Pulmonary artery endothelial cell (primary cell): ENCODE measurements at places on chromosomes 3 and 15.

DNA sequence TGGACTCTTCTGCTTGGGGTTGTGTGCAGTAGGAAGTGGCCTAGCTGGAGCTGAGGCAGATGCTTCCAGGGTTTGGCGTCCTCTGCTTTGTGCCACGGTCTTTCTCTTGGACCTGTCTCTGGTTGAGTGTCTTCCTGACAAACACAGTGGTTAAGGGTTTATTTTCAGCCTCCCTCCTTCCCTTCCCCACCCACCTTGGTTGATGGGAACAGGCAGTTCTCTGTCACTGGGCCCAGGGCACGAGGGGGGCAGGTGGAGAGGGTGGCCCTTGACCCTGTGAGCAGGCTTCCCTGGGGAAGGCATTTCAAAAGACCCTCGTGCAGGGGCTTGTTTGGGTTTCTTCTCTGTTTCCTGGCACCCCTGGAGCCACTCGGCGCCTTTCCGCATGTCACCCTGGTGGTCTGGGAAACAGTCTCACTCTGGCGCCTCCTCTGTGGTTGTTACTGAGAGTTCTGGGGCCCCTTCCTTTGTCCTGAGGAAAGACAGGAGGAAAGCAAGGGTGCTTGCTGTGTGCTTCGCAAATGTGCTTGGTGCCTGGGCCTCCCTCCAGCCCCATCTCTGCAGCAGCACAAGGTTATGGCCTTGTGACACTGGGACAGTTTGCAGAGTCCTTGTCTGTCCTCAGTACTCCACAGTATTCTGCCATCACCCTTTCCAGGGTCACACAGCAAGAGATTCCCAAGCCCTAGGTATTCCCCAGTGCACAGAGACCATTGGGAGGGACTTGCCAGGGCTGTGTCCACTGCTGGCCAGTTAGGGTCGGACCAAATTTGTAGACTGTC is 10.3 kb upstream of the STAB1 start:
- DNase-seq: no peak

DNA sequence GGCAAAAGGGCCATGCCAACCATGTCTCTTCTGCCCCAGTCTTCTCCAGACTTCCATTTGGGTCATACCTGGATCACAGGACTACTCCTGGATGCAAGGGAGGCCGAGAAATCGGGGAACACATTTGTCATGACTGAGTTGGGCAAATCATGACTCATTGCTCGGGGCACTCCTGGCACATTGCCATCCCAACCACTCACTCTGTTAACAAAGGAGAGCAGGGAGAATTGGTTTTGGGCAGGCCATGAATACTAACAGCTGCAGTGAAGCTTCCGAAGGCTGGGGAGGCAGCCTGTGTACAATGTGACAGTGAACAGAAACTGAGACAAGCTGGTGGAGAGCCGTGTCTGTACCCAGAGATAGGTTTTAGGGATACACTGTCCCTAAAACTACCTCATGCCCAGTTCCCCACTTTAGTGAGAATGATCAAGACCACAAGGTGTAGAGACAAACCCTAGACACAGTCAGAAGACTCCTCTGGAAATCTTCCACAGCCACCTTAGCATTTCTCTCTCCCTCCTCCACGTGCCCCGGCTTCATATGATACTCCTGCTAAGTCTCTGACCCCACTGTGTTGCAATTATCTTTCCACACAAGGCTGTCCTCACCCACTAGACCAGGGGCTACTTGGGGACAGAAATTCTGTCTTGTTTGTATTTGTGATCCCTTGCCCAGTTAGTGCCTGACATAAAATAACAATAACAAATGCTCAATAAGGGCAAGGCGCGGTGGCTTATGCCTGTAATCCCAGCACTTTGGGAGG is 10.5 kb upstream of the BUB1B start:
- peak; percentile 11 for DNase-seq

- no peak for DNase-seq
Measured at GRCh38 chr3:99635348-99635747, 3.0 kb upstream of the COL8A1 start.

GRCh38 chr3:63654211-63654610 is 1.7 kb downstream of the SNTN start:
- DNase-seq: no peak

DNA sequence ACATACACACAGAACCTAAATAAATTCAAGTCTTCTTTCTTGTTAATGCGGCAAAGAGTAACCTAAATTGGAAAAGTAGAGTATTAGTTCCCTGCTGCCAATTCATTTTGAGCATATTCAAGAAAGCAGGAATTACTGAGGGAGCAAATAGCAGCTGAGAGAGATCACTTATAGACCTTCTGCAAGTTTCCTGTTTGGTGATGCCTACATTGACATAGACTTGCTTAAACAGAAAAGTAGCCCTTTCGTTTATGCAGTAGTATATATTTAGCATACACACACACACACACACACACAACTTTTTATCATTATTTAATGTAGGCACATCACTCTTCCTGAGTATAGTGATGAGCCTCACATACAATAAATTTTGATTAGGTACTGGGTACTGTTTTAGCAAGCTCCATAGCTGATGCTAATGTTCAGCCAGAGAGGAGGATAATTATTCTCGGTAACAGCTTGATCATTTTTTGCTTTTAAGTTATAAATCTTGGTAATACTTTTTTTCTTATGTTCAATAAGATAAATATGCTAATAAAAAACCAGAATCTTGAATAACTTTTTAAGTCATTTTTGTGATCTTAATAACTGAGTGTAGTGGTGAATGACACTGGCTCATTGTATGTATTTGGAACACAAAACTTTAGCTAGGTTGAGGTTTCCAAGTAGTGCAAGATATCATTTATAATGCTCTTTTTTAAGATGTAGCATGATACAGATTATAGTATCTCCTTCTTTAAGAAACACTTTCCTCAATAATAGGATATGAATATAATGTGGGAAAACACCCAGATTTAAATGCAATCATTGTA is 174.7 kb downstream of the MBNL1 start:
- DNase-seq: no peak

DNA sequence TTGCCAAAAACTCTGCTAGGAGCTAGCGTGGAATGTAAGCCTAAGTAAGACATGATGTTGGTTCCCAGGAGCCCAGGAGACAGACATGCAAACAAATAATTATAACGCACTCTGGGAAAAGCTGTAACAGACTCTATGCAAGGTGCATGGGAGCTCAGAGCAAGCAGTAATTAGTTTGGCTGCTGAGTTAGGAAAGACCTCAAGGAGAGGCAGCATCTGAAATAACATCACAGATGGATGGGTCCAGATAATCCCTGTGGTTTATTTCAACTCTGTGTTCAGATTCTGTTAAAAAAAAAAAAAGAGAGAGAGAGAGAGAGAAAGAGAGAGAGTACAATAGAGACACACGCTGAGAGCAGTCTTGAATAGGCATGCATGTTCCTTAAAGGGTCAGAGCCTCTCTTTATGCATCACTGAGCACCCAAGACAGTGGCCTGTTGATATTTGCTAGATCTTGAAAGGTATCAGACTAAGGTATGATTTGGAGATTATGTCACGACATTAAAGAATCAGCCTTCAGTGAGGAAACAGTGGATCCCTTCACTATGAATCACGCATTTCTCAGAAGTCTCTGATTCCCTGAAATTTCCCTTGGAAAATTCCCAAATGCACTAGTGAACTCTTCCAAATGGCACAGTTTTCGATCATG is 124.4 kb upstream of the LIPC start:
- DNase-seq: no peak

GRCh38 chr3:106822204-106822603 is 555.0 kb upstream of the CCDC54 start:
- no peak for DNase-seq

DNA sequence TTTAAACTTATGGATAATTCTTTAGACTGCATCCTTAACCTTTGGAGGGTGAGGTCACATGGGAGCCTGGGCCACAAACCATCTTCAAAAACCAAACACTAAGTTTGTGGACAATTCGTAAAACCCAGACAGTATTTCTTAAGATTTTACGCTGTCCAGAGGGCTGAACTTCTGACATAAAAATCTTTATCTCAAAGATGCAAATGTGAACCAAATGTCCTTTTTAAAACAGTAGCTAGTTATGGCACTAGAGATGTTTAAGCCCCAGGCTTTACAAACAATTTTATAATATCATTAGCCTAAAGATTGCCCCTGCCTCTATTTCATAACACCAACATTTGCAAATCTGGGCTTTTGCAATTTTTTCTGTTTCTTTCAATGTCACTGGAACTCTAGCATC is 287.2 kb downstream of the SATB1 start:
- DNase-seq: no peak

DNA sequence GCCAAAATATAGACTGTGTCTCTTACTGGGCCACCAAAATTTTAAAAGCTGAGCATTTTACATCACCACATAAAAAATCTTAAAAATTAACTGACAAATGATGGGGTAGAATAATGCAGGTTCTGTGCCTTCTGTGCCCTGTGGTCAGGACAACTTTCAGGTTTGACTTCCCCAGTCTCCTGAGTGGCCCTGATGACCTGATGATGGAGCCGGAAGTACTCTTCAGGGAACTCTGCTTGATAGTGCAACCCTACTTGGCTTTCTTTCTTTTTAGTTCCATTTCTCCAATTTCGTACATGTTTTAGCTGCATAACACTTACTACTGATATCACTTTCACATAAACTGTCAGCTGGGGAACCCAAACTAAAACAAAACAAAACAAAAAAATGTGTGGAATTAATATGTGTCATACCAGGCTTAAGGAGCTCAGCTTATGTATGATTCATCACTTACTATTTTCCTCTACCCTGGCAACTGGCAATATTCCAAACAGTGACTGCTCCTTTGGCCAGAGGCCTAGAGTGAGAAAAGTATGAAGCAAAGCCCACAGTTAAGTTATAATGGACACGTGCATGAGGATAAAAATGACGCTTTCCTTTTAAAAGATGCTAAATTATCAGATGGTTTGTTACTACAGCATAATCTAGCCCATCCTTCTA is 194.3 kb downstream of the BCHE start:
- peak; percentile 76 for DNase-seq

GRCh38 chr3:41362638-41363559 is 163.6 kb downstream of the CTNNB1 start:
- no peak for DNase-seq

DNA sequence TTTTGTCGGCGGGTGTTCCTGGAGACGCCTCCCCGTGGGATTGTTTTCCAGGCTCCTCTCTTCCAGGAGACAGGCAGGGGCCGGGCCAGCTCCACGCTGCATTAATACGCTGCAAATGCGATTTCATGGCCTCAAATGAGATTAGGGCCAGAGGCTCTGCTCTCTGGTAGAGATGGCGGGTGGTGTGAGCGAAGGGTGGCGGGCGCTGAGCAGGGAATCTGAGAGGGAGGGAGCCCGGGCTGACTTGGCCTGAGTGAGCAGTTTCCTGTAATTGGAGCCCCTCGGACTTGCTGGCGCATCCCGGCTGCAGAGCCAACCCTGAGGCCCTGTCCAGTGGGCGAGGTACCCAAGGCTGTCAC is 7.4 kb upstream of the CCDC33 start:
- DNase-seq: no peak

- no peak for DNase-seq
Measured at GRCh38 chr3:177610686-177611633, 413.7 kb upstream of the TBL1XR1 start.

DNA sequence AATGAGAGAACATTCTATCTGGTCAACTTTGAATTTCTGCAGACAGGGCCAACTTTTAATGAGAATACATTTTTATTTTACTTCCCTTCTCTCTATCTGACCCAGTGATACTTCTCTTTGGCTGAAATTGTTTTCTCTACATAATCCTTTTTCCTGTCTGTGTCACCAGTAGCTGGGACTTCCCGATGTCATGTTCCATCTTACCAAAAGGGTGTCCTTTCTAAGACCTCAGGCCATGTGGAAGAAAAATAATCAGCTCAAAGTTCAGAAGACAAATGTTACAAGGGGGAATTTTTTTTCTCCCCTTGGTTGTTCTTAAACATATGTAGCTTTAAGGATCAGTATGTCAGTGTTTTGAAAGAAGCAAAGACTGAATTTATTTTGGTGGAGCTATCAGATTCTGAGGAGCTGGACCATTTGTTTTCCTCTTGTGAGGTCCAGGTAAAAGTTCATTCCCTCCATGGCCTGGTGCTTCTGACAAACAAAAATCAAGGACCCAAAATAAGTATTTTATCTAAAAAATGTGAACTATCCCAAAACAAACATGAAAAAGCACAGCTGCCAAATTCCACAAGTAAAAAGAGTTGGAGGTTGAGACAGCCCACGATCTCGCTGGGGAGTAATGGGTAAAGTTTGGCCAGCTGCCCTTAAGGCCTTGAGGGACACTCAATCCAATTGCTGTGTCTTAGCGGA is 859.4 kb upstream of the NR2F2 start:
- DNase-seq: no peak

DNA sequence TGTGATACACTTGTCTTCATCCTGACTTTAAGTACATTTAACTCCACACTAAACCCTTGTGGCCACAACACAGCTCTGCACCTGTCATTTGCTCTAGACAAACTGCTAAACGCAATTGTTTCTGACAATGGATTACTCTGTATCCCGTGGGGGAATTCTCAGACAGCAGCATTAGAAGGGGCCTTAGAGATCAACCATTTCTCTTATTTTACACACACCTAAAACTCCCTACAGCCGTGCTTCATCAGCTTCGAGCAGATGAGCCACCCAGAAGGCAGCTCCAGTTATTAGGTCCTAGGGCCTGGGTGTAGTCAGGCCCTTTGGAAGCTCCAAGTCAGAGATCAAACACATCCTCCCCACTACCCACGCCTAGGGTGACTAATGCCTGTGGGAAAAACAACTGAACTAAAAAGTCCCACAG is 1.3 kb upstream of the IL12A start:
- DNase-seq: no peak

DNA sequence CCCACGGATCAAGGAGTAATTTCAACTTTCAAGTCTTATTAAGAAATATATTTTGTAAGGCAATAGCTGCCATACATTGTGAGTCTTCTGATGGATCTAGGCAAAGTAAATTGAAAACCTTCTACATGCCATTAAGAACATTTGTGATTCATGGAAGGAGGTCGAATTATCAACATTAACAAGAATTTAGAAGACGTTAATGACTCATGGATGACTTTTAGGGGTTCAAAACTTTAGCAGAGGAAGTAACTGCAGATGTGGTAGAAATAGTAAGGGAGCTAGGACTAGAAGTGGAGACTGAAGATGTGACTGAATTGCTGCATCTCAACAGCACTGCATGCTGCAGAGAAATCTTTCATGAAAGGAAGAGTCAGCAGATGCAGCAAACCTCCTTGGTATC is 48.1 kb upstream of the DCUN1D1 start:
- DNase-seq: no peak

- DNase-seq: no peak
Measured at GRCh38 chr3:164748626-164749025, 329.7 kb downstream of the SI start.

GRCh38 chr3:25533399-25533798 is 105.3 kb downstream of the RARB start:
- no peak for DNase-seq
